Activated CD4-positive, alpha-beta T cell treated with anti-CD3 and anti-CD28 coated beads, Interleukin-2, amount 10 ng/mL, durations not matched to agents 24 days and 14 days (primary cell): ENCODE measurements at places on chromosomes 5 and 9.

DNA sequence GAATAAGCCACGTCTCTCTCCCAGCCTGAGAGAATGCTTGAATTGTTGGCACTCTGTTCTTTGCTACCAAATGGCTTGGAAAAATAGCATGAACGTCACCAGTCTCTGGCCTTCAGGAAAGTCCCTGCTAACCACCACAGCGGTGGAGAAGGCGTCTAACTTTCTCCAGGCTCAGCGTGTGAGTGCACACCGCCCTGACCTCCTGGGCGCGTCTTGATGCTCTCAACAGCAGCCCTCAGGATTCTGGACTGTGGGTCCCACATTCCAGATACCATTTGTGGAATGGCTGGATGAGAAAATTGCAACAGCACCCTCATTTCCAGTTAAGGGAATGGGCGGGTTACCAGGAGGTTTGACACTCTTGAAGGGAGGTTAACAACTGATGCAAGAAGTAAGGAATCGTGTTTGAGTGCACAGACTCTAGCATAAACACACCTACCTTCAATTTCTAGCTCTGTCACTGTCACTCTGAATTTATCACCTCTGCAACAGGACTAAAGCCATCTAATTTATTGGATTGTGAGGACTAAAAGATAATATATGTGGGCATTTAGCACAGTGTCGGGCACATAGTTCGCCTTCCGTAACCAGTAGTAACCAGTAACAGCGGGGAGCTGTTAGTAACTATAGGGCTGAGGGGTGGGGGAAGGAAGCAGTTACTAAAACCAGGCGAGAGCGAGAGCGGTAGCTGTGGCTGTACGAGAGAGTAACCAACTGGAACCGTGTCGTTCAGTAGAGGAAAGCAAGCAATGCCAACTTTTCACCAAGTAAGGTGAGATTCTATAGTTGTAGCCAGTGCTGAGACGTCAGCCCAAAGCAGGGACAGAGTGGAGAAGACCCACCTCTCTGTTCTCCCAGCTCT is 807 bp upstream of the PLGRKT start:
- peak; percentile 88 for DNase-seq

DNA sequence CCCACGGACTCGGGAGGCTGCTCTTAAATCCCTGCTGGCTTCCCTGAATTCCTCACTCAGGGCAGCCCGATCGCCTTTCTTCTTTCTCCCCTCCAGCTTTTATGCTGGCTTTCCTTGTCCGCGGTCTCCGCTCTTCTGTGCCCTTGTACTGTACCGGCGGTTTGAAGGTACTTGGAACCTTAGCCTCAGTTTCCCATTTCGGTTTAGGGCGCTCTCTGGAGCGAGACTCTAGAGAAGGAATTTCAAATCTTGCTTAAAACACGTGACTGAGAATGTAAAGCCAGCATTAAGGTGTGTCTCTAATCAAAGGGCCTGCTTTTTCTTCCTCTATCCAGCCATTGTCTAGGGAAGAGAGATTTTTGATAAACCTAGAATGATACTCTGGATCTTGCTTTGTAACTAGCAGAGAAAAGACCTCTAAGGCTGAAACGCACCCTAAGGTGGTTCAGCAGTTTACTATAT is 650 bp downstream of the GPR107 start:
- DNase-seq = no peak

- DNase-seq = no peak
Measured at GRCh38 chr9:20398536-20399338, 223.6 kb downstream of the MLLT3 start.

GRCh38 chr9:99850736-99851499 is 29.2 kb downstream of the NR4A3 start:
- no peak for DNase-seq

GRCh38 chr5:18370531-18370930 is 736.3 kb downstream of the TAF11L14 start:
- no peak for DNase-seq

DNA sequence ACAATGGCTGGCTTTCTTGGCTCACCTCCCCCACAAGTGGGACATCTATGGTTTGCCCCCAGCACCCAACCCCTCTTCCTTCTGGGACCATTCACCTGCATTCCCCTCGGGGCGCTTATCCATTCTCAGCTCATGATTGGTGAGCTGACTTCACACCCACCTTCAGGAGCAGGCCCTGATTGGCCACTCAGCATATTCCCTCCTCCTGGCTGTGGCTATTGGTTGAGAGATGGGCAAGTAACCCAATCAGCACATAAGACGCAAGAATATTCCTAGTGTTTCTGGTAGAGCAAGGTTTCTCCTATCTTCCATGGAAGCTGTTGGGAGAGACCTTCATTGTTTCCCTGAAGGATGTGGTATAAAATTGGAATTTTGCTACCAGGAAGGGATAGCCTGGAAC is 22.7 kb upstream of the UNC5A start:
- DNase-seq = no peak

GRCh38 chr9:14058325-14058688 is 255.6 kb downstream of the NFIB start:
- no peak for DNase-seq

DNA sequence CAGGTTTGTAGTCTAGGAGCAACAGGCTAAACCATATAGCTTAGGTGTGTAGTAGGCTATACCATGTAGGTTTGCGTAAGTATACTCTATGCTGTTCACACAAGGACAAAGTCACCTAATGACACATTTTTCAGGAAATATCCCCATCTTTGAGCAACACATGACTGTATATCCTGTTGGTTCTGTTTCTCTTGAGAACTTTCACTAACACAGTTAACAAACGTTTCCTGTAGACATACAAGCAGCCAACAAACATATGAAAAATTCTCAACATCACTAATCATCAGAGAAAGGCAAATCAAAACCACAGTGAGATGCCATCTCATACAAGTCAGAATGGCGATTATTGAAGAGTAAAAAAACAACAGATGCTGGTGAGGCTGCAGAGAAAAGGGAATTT is 68.2 kb downstream of the NR2F1-AS1 start:
- DNase-seq = no peak

DNA sequence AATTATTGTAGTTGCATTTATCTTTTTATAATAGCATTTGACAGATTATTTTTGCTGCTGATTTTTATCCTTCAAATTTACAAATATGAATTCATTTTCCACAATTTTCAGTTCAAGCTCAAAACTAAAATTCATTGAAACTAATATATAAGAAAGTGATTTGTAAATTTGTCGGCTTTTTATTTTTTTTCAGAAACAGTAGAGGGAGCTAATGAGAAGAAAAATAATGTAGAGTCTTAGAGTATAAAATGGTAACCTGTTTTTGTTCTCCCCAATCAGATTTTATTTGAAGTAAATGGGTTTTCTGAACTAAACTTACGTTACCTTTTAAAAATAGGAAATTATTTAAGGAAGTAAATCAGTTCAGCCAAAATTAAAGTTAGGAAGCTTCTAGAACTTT is 19.2 kb downstream of the PRRC1 start:
- DNase-seq = no peak

GRCh38 chr9:83622433-83622938 is 457 bp upstream of the IDNK start:
- no peak for DNase-seq

DNA sequence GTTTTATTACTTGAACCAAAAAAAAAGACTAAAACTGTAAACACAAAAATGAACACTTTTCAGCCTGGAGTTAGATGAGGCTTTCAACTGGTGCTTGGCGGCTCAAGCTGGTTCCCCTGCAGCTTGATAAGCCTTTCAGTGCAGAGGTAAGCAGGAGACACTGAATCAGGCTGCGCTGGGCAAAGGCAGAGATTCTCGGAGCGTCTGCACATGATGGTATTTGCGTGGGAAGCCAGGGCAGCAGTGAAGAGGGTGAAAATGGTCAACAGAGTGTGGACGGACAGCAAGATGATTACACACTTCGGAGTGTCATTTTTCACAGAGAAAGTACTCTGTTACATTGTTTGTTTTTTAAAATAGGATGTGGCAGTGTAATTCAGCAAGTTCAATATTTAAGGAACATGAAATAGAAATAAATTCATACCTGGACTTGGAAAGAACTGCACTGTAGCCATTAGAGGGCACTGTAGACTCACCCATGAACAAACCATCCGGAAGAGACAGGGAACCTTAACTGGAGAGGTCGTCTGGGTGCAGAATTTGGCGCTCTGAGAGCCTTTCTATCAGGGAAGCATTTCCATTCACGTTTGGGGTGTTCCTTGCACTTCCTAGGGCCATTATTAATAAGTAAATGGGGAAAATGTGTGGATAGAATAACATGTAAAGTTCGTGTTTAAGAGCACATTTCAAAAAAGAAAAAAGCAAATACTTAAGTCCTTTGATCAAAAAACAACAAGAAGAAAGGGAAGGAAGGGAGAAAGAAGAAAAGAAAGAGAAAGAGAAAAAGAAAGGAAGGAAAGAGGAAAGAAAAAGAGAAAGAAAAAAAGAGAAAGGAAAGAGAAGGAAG is 69.8 kb downstream of the ICE1 start:
- peak; percentile 85 for DNase-seq

DNA sequence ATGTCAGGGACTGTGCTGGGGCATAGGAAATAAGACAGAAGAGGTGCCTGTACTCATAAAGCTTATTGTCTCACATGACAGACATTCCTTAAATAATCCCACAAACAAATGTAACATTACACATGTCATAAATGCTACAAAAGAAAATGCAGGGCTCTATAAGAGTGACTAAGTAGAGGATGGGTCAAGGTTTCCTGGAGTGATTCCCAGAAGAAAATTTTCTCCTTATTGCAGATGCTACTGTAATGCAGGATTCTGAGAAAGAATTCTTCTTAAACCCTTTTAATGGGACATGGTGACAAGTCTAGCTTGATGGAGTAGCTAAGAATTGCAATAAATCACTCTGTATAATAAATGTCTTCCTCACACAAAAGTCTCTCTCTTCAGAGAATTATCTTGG is 55.7 kb downstream of the SH3TC2 start:
- no peak for DNase-seq

DNA sequence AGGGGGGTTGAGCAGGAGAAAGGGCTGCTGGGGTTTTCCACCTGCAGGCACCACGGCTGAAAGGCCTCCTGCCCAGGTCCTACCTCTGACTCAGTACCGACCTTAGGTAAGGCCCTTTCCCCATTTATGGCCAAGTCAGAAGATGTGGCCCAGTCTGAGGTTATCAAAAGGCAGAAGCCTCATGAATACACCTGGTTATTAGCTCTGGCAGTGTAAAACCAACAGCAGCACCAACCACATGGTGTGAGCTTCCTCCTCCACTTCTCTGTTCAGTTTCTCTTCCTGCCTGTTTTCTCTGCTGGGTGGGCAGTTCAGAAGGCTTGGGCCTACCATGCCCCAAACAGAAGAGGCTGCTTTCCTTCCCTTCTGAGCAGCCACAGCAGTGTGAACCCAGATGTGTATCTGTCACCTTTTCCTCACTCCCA is 86.9 kb downstream of the UGCG start:
- no peak for DNase-seq

DNA sequence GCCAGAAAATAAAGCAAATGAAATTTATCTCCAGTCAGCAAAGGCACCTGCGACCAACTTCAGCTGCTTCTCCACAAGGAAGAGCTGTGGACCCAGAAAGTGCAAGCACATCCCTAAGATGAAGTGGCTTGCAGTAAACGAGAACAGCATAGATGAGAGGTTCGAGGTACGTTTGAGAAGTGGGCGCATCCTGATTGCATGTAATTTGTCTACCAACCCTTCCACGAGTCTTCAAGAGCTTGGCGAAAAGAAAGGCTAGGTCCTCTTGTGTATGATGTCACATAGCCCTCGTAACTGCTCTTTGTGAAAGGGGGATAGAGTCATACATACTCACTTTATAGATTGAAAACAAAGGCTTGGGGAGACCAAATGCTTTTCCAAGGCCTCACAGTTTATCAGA is 6.0 kb upstream of the LCP2 start:
- no peak for DNase-seq

DNA sequence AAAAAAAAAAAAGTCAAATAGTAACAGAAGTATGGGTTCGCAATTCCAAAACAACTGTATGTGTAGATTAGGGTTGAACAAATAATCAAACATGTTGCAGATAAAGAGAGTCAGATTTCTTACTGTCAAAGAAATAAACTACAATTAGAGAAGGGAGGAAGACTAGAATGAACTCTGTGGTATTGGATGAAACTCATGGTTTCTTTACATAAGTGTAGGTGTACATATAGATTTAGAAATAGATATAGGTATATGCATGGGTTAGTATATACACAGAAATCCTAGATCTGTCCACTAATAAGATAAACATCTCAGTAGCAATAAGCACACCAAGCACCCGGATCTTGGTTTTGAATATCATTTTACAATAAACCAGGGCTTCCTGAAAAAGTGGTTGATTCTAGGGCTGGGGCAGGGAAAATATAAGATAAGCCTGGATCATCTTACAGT is 21.3 kb downstream of the DTWD2 start:
- no peak for DNase-seq

DNA sequence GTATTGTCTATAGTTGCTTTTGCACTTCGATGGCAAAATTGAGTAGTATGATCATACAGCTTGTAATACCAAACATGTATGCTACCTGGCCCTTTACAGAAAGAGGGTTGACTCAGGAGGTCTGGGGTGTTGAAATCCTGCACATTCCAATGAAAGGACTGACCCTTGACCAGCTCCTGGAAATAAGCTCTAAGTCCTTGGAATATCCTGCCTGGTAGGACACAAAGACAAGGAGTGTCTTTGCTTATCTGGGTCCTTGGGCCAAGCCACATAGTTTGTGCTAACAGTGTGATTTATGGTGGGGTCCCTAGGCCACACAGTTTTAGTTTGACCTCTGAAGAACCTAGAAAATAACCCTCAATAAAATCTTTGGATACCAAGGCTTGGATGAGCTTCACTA is 89.3 kb upstream of the FTMT start:
- no peak for DNase-seq

DNA sequence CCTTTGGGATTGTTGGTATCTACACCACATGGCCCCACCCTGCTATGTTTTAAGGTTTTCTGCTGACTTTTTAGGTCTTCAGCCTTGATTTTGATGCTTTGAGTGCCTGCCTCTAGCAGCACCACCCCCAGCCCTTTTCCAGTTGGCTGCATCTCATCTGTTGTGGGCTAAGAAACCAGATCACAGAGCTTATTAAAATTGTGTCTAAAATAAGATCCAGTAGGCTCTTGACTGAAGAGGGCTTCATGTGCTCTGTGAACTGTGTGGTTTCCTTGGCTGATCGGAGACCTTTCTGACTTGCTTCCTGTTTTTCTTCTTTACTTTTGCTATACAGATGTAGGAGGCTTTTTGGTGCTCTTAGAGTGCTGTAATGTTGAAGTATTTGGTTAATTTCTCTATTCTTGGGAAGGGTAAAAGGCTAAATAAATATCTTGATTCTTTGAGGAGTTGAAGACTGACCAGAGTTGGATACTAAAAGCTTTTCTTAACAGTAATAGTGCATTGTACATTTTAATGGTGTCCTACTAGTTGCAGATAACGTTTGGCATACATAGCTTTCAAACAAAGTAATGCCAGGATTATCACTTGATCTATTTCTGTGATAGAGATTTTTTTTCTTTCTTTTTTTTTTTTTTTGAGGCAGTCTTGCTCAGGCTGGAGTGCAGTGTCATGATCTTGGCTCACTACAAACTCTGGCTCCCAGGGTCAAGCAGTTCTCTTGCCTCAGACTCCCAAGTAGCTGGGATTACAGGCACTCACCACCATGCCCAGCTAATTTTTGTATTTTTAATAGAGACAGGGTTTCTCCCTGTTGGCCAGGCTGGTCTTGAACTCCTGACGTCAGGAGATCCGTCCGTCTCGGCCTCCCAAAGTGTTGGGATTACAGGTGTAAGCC is 4.5 kb downstream of the UBE2D2 start:
- DNase-seq = peak; percentile 87

GRCh38 chr9:116566677-116567488 is 120.2 kb upstream of the TRIM32 start:
- no peak for DNase-seq
